IMR-90 (cell line): ENCODE measurements at places on chromosomes 13 and 19.

DNA sequence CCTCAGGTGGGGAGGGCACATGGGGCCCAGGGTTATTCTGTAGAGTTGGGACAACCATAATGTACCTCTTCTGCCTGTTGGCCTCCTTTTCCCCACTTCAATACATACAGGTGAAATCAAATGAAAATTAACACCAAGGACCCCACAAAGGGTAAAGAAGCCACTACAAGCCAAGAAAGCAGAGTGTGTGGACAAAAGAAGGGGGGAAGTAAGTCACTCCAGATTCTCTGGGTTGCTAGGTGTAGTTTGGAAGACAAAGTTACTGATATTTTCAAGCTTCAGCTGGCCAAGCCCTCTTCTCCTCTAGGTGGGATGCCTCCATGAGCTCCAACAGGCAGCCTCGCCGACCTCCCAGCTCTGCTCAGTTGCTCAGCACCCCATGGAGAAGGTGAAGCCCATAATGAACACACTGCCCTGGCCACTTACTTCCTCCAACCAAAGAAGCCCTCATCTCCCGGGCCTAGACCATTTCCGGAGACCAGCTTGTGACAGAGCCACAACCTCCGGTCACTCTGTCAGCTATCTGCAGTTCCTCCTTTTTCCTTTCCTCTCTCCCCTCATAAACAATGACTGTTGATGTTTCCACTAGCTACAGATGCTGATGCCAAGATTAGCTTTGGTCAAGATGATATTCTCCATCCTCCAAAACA is 66.8 kb upstream of the MED4 start:
- no peak for DNase-seq

- DNase-seq, result no peak
Observed at GRCh38 chr19:28103921-28104320, 1109.0 kb downstream of the UQCRFS1 start.

GRCh38 chr13:101979825-101980224 is 422.0 kb downstream of the FGF14 start:
- DNase-seq, result no peak

- DNase-seq, result no peak
Observed at GRCh38 chr19:5559804-5560133, 8.0 kb downstream of the TINCR start.

DNA sequence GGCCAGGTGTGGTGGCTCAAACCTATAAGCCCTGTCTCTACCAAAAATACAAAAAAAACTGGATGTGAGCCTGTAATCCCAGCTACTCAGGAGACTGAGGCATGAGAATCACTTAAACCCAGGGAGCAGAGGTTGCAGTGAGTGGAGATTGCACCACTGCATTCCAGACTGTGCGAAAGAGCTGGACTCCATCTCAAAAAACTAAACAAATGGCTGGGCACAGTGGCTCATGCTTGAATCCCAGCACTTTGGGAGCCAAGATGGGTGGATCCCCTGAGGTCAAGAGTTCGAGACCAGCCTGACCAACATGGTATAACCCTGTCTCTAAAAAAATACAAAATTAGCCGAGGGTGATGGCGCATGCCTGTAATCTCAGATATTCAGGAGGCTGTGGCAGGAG is 34.9 kb upstream of the ZNF83 start:
- peak; percentile 43 for DNase-seq

DNA sequence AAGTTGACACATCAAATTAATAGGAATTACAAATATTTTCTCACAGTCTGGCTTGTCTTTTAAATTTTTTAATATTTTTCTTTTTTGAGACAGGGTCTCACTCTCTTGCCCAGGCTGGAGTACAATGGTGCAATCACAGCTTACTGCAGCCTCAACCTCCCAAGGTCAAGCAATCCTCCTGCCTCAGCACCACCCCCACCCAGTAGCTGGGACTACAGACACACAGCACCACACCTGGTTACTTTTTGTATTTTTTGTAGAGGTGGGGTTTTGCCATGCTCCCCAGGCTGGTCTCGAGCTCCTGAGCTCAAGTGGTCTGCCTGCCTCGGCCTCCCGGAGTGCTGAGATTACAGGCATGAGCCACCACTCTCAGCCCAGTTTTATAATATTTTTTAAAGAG is 72.0 kb downstream of the SPATA13 start:
- no peak for DNase-seq

- DNase-seq, result no peak
Observed at GRCh38 chr13:110542169-110542796, 19.2 kb downstream of the RAB20 start.

GRCh38 chr19:3363841-3364500 is 2.4 kb upstream of the NFIC start:
- DNase-seq, result no peak

DNA sequence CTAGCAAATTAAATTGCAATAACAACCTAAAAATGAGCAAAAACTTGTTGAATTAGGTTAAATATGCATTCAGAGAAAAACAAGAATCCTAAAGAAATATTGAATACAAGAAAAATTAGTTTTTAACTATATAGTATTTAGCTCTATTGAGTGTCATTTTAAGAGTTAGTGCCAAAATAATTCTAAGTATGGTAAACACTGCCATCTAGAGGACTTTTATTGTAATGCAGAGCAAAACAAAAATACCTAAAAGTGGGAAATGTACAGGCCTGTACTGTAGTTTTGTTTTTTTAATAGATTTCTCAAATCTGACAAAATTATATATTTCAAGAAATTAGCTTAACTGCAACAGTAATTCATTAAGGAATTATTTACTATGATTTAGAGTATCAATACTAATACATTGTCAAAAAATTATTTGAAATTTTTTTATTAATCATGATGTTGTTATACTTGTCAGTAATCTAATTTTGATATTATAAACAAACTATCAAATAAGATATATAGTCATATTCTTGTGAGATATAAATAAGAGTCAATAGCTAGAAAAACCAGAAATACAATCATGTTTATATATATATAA is 8.2 kb upstream of the PCDH9 start:
- DNase-seq, result peak; percentile 36

GRCh38 chr13:79802389-79803085 is 321.6 kb downstream of the NDFIP2 start:
- no peak for DNase-seq

DNA sequence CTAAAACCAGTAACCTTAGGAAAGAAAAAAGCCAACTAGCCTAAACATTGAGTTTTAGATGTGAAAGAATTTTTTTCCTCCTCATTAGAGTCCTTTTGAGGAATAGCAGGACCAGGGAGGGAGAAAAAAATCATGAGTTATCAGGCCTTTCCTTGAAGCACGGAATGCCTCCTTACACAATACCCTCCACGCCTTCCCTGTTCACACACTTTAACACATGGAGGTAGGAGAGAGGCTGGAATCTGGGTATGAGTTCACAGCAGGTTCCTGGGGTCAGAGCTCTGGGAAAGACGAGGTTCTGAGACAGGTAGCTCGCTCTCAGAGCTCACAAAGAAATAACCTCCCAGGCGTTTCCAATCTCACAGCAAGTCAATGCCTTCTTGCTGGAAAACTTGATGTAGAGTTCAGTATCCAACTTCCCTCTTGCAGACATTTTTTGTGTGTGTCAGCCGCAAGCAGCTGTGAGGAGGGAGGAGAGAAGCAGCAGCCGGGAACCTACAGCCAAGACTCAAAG is 716 bp downstream of the ZNF573 start:
- peak; percentile 0 for DNase-seq
